Skin of body (tissue), 3 donors: ENCODE measurements at places on chromosomes 6 and 20. TPM values are rescaled to one million over a fixed set of nuclear protein-coding genes. Genes with fewer than 3 reads are reported as not detected.

GRCh38 chr20:24761220-24762065 lies 187.6 kb upstream of the CST7 start:
- DNase-seq, result no peak

DNA sequence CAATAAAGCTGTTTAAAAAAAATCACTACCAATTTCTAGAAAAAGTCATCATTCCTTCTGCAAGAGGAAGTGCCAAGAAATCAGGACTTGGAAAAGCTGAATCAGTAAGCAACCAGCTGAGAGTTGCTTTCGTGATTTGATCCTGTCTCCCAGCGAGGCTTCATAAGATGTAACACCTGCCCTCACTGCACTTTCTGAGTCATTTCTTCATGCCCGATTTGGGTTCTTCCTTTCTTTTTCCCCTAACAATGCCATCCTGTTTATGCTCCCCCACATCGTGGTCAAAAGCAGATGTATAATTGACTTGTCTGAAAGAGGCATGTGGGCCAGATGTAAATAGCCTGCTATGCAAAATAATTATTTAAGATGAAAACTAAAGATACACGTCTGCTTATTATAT lies 52.1 kb downstream of the RIPOR2 start:
- peak; percentile 81 for DNase-seq

GRCh38 chr20:23622839-23623343 lies 14.9 kb downstream of the CST3 start:
- DNase-seq, result no peak

GRCh38 chr6:32329141-32329540 lies 42.6 kb downstream of the TSBP1 start:
- no peak for DNase-seq

GRCh38 chr6:90695316-90695715 lies 108.4 kb upstream of the MAP3K7 start:
- no peak for DNase-seq

- DNase-seq, result no peak
These were observed 77.3 kb downstream of the KCNQ5 start for GRCh38 chr6:72699159-72699558.

- no peak for DNase-seq
These were observed 67.1 kb downstream of the SCAF8 start for GRCh38 chr6:154800338-154800737.

DNA sequence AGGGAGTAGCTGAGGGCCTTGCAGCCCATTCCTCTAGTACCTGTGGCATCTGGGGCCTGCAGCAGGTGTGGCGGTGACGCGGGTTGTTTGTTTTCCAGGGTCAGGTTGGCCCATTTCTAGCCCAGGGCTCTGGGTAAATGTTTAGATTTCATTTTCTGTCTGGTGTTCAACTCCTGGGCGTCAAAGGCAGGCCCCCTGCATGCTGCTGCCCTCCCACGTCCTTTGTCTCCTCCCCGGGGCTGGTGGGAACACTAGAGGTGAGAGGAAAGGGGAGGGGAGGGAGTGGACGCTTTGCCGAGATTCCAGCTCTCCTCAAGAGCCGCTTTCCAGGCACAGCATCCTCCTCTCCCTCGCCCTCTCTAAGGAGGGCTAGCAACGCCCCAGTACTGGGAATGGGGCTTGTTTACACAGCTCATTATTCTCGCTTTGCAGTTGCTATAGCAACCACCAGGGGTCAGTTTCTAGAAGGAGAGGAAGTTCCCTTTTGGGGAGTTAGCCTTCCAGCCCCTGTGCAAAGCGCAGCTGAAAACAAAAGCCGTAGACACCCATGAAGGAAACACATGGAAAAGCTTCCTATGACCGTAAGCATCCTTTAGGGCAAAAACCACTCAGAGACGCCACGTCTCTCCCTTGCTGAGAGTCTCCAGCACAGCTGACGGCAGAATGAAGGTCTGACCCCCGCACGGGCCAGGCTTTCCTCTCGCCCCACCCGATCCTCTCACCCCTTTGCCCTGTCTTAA lies 170.6 kb downstream of the LY86 start:
- DNase-seq, result peak; percentile 74

DNA sequence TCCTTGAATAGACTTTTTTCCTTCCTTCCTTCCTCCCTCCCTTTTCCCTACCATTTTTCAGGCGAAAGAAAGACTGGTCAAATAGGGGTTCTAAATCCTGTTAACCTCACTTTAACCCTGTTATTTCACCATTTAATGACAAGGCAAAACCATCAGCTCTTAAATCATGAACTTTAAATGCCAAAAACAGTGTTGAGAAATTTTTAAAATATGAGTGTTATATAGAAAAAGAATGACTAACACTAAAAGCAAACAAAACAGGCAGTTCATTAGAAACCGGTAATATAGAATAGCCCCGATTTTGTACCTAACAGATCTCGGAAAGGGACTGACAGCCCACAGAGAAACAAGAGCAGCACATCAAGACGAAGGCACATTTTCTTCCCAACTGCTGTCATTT lies 57.4 kb upstream of the CEP85L start:
- DNase-seq, result no peak

GRCh38 chr6:51814418-51814817 lies 273.0 kb downstream of the PKHD1 start:
- DNase-seq, result no peak

DNA sequence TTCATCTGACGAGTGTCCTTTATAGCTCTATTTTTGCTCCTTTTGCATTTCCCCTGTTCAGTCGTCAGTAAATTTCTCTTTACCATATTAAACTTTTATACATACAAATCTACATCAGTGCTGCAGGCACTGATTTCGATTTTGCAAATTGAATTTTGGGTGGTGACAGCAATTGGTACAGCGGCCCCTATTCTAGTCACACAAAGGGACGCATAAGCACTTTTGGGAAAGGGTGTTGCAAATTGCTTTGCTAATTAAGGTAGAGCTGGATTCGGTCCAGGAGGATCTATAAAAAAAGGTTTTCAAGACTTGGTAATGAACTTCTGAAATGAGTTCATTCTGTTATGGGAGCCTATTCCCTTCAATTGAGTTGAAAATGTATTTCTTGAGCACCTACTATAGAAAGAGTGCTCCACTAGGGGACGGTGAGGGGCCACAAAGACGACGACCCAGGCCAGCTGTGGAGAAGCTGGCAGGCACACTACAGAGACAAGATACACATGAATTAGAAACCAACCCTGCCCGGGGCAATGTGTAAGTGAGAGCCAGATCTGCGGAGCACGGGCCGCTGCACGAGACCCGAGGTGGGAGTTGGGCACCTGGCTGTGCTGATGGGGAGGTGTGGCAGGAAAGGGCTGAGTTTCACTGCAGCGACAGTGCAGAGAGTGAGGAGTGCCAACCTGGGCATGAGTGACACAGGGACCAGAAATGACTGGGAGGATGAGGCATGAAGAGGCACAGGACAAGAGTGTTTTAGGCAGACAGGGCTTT lies 5.4 kb downstream of the UQCC2 start:
- no peak for DNase-seq

DNA sequence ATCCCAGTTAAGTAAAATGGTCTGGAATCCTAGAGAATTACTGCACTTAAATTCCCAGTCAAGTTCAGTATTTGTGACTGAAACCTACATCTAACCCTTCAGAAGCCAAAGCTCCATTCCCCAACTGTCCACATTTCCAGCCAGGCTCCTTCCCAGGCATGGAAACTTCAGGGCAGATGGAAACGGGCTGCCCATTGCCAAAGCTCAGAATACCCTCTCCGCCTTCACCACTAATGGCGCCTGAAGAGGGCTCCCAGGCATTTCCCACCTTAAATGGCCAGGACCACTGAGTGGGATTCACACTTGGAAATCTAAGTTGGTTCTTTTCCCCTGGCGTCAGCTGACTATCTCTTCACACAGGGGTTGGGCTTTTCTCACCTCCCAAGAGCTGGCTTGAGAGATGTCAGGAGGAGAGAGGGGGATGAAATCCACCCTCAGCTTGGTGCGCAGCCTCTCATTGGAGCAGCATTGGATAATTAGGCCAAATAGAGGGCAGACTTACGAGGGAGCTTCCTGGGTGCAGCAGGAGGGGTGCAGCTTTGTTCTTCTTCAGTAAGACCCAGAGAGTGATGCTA lies 82.9 kb downstream of the ANKRD60 start:
- no peak for DNase-seq

GRCh38 chr6:141133346-141133745 lies 999.4 kb upstream of the GJE1 start:
- DNase-seq, result no peak

DNA sequence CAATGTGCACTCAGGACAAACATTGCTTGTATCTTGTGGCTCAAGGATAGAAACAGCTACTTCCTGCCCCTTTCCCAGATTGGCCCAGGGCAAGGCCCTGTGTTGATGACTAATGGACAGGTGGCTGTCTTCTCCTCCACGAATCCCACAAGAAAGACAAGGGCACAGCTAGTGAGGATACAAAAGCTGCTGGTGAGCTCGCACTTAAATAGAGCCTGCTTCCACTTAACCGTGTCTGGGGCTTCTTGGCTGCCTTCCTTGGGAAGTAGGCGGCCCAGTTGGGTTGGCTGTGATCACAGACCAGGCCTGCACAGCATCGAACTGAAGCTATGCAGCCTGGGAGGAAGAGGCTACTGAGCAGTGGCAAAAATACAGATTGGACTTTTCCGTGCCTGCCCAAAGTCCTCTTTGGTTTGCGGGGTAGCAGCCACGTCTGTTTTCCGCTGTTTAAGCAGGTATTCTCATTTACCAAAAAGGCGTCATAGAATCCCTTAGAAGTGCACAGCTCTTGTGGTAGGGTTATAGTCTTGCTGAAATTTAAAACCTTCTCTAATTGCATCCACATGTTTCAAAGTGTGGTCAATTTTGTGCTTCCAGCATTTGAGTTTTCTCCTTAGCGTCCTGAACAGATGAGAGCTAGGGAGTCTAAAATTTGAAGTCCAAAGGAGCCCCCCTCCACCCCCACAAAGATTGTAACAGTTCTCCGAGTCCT lies 23.0 kb upstream of the NAA20 start:
- DNase-seq, result peak; percentile 53

DNA sequence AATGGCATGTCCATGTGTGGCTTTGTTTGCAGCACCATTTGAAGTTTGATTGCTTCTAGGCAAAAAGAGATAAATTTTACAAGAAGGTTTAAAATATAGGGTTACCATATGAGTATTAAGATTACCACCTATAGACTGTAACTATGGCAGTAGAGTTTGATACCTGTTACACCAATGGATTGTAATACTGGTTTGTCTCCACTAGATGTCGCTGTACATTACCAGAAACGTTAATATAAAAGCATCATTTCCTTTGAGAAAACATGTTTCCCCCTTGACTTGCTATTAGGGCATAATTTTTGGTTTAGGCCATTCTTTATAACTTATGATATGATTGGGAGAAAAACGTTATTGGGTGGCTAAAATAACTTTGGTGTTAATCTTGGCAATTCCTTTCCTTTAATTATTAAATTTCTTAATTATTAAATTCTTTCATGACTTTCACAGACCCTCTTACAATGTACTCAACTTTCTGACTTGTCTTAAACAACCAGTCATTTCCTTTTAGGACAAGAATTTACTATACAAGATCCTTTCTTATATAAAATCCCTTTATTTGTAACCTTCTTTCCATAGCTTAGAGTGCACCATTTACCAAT lies 42.8 kb downstream of the HLA-DPB1 start:
- DNase-seq, result peak; percentile 43

GRCh38 chr6:26598267-26598666 lies 1.5 kb downstream of the ABT1 start:
- no peak for DNase-seq

DNA sequence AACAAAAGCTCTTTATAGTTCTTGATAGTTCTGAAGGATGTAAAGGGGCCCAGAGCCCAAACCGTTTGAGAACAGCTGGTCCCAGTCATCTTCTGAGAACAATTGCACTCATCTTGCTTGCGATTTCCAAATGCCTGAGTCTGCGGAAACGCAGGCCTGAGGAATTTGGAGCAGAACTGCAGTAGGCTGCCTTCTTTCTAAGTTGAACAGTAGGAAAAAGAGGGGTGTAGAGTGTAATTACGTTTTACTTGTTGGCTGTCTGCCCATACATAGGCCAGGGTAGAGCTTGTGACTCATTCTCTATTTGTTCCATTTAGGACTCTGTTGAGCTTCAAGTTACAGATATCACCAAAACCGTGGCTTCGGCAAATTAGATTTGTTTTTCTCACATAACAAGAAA lies 42.0 kb upstream of the KIF16B start:
- DNase-seq, result peak; percentile 59

- no peak for DNase-seq
These were observed 12.0 kb upstream of the ANKRD60 start for GRCh38 chr20:58240471-58240870.

GRCh38 chr20:44970243-44970757 lies 4.0 kb downstream of the STK4 start:
- no peak for DNase-seq

The PDYN gene
- not detected for total RNA-seq

The EPPIN gene
- not detected for total RNA-seq

The C20orf202 gene
- total RNA-seq, result 0.69 TPM

The IMPG1 gene
- not detected for total RNA-seq

The XKR7 gene
- not detected for total RNA-seq

The POPDC3 gene
- 5.2 TPM for total RNA-seq

The CRIP3 gene
- total RNA-seq, result 1.1 TPM

The HLA-DPA1 gene
- 16.1 TPM for total RNA-seq

The CTAGE9 gene
- not detected for total RNA-seq

The FNDC11 gene
- 0.59 TPM for total RNA-seq

The CD83 gene
- 22.1 TPM for total RNA-seq

The SYNE1 gene
- total RNA-seq, result 155 TPM

The FOXC1 gene
- 15.3 TPM for total RNA-seq

The TREM2 gene
- 0.59 TPM for total RNA-seq
